Stimulated activated naive CD4-positive, alpha-beta T cell treated with Interleukin-2 at 50 U/mL for 16 hours (primary cell): ENCODE measurements at places on chromosomes 6 and 20.
A peak's percentile ranks its signal among the peaks of the same experiment; 100 is the strongest.

- DNase-seq: no peak
Observed at GRCh38 chr6:134426623-134427022, 108.7 kb upstream of the SGK1 start.

DNA sequence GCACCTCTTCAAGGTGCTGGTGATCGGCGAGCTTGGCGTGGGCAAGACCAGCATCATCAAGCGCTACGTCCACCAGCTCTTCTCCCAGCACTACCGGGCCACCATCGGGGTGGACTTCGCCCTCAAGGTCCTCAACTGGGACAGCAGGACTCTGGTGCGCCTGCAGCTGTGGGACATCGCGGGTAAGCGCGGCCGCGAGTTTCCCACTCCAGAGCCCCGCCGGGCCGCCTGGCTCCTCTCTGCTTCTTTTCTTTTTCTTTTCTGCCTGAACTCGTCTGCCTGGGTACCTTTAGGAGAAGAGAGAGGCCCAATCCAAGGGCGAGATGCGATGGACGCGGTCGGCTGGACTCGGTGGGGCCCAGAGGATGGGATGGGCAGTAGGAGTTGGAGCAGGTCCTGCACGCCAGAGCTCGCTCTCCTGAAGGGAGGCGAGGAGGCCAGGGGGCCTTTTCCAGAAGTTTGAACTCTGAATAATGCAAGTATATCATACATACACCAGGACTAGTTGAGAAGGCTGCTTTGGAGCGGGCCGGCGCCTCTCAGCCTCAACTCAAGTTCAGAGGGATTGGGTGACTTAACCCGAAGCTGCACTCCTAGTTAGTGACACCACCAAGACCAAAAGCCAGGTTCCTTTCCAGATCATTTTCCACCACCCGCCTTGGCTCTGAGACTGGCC is 445 bp downstream of the RAB32 start:
- no peak for DNase-seq

DNA sequence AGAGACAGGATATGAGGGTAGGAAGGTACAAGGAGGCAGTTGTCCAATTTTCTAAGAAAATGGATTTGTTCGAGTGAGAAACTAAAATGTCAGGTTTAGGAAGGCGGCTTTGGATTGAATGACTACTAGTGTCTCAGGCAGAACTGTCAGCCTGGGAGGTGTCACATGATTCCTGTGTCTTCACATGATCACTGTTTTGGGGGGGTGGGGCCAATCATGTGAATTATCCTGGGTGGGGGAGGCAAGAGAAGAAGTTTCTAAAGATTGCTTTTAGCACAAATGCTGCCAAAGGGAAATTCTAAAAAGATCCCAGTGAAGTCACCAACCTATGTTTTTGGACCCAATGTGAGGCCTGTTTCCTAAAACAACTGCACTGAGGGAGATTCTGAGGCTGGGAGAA is 2.3 kb downstream of the SIRPA start:
- no peak for DNase-seq

GRCh38 chr6:167409079-167409478 is 84.2 kb downstream of the TTLL2 start:
- no peak for DNase-seq

DNA sequence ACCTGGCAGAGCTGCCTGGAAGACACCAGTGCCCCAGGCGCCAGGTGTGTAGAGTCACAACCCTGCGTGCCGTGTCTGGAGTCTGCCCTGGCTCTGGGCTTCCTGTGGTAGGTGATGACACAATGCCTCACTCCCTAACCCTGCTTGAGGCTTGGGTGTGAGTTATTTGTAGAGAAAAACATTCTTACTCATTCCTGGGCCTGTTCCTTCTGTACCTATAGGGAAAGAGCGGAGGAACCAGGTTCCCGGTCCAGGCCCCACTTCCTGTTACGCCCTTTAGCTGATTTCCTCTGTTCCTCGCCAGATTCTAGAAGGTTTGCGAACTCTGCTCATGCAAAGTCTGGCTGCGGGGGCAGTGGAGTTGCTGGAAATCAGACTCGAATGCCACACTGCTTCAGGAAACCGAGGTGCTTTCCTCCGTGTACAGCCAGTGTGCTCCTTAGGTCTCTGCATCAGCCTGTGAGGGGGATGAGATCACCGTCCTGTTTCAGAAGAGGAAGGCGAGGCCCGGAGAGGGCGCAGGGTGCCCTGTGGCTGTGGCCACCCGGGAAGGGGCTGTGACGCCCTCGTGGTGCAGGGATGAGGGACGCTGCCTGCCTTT is 67.1 kb upstream of the DUSP22 start:
- peak; percentile 76 for DNase-seq

DNA sequence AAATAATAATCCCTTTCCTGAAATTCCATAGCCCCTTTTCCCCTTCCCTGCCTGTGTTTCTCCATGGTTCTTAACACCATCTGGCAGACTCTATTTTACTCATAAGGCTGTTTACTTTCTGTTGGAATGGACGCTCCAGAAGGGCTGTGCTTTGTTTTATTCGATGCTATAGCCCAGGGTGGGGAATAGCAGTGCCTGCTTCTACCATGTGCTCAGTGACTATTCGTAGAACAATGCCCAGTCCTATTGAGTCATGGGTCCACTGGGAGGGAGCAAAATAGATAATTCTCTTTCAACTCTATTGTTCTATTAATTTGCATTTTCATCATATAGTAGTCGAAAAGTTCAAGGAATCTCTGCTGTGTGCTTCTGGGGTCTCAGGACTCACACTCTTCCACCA is 565.1 kb downstream of the C6orf118 start:
- no peak for DNase-seq

DNA sequence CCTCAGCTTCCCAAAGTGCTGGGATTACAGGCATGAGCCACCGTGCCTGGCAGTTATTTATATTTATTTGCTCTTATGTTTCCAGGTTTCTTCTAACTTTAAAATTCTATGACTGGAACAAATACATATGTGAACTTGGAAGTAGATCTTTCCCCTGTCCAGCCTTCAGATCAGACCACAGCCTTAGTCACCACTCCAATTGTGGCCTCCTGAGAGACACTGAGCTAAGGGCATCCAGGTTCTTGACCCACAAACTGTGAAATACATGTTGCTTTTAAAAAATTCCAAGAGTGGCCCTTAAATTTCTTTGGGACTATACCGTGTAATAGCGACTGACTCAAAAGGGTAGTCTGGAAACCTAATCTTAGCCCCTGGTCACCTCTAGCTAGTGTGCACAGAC is 1.5 kb upstream of the ADGRG6 start:
- no peak for DNase-seq

DNA sequence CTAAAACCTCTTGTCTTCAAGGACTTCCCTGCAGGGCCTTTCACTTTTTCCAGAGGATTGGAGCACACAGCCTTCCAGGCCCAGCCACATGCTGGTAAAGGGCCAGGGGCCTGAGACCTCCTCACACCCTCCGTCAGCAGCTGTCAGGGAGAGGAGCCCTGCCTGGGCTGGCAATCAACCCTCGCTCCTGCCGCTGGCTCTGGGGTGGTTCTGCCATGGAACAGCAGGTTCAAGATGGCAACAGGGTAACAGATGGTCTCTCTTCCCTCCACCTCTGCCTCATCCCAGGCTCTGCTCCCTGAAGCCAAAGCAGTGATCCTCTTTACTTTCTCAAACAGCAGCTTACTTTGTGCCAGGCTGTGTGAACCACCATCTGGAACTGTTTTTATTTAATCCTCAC is 23.8 kb downstream of the PCNA start:
- DNase-seq: no peak

DNA sequence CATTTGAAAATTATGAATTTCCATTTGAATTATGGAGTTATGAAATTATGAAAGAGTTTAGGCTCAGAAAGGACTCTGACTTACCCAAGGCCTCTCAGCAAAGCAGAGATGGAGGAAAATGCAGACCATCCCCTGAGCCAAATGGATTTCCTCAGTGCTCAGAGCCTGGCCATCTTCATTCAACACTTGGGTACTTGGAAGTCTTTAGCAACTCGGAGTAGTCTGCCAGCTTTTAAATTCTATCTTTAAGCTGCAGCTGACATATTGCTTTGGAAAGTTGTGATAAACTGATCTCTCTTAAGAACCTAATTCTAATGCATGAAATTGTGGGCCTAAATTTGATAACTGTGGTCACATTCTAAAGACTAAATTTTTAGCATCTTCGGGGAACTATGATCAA is 315.4 kb downstream of the SAMD5 start:
- no peak for DNase-seq

GRCh38 chr6:11341867-11342266 is 109.4 kb upstream of the NEDD9 start:
- DNase-seq: no peak

DNA sequence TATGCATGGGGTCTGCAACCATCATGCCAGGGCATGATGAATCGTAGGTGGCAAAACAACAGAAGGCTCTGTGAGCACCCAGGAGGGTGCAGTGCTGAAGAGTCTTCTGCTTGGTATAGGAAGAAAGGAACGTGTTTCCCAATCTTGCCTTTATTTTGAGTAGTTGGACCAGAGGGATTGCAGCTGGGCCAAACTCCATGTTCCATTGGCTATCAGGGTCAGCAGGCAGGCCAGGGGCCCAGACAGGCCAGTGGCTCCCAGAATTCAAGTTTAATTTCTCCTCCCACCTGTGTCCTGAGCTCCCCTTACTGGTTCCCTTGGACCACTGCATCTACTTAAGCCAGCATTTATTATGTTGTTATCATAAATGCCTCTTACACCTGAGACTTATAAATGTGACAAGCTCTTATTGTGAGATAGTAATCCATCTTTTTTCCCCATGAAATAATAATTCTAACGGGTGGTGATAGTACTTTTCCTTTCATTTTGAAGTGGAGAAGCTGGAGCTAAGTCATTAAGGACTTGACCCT is 918 bp upstream of the TRIM38 start:
- no peak for DNase-seq

DNA sequence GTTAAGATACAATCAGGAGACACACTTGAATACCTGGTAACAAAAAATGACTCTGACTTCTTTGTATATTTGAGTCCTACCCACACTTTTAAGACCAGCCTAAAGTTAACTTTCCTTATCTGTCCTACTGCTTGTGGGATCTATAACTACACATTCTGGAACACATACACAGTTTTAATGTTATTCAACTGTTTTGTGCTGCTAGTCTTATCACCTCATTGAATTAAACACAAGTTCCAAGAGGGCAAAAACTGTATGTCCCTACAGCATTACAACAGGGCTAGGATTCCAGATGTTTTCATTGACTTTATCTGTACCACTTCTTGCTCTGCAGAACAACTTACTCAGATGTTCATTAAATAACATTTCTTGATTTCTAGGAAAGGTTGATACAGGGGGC is 2.8 kb downstream of the HMGN3 start:
- DNase-seq: no peak

- DNase-seq: no peak
Observed at GRCh38 chr20:14855171-14855570, 517.8 kb upstream of the FLRT3 start.

DNA sequence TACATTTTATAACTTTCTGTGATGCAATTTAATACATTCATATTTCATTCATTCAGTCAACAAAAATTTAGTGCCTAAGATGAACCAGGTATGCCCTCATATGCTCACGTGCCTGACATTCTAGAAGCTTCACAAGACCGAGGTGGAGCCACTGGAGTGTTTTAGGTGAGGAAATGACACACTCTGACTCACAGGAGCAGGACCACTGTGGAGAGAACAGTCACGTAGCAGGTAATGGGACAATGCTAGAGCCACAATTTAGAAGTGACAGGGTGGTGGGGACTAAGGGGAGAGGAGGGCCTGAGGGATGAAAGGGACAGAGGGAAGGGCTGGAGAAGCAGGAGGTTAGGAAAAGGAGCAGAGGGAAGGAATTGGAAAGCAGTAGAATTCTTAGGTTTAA is 17.6 kb upstream of the HLA-A start:
- peak; percentile 31 for DNase-seq

DNA sequence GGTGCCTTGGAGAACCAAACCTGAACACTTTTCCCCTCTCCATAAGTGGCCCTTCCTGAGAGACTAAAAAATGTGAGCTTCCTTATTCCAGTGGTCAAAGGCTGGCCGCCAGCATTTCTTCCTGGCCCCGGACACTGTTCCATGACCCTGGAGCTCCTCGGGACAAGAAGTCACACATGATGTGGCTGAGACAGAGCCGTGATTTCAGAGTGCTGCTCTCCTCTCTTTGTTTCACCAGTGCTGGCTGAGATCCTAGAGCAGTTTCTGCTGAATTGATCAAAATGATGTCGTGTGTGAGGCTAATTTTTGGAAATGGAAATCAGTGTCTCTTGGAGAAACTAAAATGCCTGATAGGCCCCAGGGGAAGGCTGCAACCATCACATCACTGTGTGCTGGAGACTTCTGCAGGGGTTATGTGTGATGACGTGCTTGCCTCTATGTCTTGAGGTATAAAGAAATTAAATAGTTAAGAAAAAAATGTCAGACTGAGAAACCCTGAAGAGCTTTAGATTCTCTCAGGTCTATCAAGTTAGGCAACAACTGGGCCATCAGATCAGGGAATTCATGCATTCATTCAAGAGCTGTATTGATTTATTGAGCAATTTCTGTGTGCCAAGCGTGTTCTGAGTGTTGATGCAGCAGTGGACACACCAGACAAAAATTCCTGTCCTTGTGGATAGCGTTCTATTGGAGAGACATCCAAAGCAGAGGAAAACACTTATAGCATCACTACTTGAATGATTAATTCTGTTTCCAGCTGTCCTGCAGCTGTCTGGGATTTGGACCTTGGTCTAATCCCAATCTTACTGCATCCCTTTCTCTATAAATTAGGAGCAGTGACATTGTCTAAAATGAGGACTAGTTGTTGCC is 72.7 kb upstream of the CCN6 start:
- DNase-seq: no peak

DNA sequence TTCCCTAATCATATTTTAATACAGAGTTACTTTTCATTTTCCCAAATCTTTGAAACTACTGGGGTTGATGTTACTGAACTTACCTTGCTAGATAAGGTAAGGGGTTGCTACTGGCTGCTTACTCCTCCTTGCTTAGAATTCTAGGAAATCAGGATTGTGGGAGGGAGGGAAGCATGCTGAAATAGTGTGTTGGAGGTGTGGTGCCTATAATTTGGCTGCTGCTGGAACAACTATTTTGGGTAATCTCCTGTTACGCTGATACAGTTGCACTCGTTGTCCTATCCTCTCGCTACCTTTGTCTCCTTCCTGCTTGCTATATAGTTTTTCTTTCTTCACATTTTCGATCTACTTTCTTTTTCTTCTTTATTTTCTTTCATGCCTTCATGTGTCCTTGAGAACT is 83.7 kb downstream of the BMP2 start:
- no peak for DNase-seq

DNA sequence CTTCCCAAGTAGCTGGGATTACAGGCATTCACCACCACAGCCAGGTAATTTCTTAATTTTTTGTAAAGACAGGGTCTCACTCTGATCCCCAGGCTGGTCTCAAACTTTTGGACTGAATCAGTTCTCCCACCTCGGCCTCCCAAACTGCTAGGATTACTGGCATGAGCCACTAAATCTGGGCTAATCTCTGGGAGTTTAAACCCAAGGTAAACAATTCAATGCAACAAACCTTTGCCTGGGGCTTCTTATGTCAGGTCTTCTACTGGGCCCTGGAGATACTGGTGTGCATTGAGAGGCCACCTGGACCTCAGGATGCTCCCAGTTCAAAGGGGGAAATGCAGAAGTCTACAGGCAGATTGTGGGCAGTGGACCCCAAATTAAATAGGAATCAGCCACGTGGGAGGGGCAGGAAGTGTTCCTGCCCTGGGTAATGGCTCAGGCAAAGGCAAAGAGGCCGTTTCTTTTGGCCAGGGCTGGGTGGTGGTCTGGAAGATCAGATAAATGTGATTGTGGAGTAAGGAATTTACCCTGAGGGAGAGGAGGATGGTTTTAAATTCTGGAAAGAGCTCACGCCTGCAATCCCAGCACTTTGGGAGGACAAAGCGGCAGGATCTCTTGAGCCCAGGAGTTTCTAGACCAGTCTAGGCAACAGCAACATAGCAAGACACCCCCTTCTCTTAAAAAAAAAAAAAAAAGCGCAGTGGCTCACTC is 1.3 kb upstream of the MYBL2 start:
- DNase-seq: no peak

- DNase-seq: no peak
Observed at GRCh38 chr6:7144872-7145584, 37.3 kb downstream of the RREB1 start.
